ENCODE measurements at places on chromosomes 2 and 18.

GRCh38 chr2:197011801-197012641 is 85.5 kb upstream of the PGAP1 start:
- DNase-seq: peak; percentile 43

DNA sequence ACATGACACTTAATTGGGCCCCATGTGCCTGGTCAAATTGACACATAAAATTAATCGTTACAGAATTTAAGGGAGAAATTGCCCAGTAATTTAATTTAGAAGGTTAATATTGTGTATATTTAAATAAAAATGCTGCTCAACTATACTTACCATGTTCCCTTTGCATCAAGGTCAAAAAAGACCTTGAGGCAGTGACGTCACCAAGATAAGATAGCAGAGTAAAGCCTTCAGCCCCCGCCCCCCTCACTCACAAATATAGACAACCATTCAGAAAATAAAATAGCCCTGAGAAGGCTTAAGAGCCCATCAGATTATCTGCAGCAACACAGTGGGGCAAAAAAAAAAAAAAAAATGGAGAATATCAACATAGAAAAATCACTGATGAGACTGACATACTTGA is 785.7 kb downstream of the CCDC85A start:
- DNase-seq: no peak

DNA sequence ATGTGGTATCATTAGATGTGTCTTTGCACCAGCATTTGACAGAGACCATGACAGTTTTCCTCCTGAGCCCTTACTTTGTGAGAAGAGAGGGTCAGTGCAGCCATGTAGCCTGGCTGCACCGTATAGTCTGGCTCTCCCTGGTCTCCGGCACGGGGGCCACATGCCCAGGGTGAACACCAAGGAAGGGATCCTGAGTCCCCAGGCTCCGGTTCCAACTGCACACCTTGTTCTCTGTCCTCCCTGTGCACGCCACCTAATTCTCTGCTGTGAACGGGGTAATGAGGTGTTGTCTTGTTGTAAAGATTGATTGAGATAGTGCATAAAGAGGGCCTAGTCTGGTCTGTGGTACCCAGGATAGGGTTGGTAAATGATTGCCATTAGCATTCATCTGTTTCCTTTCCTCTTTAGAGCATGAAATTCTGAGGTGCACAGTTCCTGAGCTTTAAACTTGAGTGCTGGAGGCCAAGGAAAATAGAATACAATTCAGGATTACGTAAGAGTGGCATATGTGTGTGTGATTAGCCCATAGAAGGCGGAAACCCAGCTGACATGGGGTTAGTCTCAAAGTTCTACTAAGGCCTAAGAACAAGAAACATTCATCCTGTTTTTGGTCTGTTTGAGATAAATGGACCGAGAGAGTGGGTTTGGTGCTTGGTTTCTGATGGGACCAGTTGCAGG is 55.5 kb downstream of the NCK2 start:
- no peak for DNase-seq

- DNase-seq: no peak
Observed at GRCh38 chr2:172712251-172712650, 23.4 kb upstream of the RAPGEF4 start.

- DNase-seq: no peak
Observed at GRCh38 chr18:49618742-49619681, 57.2 kb downstream of the LIPG start.

DNA sequence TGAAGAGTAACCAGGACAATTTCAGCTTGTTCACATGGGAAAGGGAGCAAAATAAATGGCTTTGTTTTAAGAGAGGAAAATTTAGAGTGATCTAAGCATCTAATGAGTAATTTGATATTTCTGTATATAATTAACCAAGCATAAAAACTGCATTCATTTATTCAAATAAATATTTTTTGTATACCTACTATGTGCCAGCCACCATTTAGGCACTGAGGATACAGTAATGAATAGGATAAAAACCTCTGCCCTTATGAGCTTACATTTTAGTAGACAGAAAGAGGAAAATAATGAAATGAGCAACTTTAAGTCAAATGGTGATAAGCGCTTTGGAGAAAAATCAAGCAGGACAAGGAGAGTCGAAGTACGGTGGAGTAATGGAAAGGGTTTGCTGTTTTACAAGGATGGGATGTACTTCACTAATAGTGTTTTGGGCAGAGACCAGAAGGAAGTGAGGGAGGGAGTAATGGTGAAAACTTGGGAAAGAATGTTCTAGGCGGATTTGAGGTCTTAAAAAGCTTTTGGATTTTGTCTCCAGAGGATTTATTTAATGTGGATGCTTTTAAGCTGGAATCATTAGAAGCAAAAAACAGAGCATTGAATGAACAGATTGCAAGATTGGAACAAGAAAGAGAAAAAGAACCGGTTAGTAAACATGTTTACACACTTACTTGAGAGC is 17.4 kb downstream of the NDC80 start:
- DNase-seq: no peak

DNA sequence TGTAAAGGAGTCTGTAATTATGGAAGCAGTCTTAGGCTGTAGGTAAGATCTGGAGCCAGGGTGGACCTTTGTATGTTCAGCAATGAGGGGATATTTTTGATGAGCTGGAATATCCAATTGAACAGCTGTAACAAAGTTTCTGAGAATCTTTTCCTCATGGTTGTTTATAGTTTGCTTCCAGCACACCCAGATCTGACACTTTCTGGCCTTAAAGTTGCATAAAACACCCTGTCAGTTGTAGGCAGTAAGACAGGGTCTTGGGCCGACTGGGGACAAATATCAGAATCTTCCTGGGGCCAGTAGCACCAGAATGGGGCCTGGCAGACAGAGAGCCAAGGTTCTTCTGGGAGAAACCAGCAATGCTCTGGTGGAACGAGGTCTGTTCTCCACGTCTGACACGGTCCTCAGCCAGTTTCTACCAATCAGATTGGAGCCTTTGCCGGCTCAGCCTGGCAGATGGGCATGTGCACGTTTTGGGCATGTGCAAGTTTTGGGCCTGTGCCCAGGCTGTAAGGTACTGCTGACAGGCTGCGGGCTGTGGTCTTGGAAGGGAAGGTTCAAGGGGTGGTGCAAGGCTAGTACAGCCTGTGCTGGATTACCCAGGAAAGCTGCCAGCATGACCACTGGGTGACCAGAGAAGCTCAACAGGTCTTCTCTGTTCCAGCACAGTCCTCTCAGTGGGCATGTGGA is 89.8 kb downstream of the PRKCE start:
- DNase-seq: peak; percentile 6

- no peak for DNase-seq
Observed at GRCh38 chr2:119943058-119943457, 69.8 kb upstream of the EPB41L5 start.

- no peak for DNase-seq
Observed at GRCh38 chr2:235049069-235049468, 97.3 kb downstream of the SH3BP4 start.

- no peak for DNase-seq
Observed at GRCh38 chr2:10173258-10174005, 50.9 kb downstream of the RRM2 start.

DNA sequence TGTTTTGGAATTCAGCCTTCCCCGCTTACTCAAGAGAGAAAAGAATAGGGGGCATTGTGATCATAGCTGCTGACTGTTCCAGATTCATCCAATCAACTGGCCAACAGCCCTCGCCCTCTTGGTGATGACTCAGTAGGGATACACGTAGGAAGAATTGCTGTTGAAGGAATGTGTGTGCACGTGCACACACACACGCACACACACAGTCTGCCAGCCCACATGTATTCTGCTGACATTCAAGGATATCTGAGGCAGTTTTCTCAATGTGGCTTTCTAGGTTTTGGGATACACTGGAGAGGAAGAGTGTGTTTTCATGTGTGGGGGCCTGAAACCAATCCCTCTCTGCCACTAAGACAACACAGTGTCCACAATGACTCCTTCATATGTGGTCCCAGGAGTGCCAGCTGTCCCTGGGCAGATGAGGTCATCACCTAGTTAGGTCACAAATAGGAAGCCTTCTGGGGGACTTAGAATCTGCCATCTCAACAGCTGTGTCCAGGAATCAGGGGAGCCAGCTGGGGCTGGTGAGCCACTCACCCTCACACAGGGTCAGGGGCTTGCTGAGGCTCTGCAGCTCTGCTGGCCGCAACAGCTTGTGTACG is 352.6 kb downstream of the SS18 start:
- peak; percentile 49 for DNase-seq

GRCh38 chr2:237109421-237109934 is 23.8 kb downstream of the COPS8 start:
- DNase-seq: no peak

GRCh38 chr18:55149994-55150393 is 190.7 kb upstream of the CCDC68 start:
- no peak for DNase-seq

- DNase-seq: no peak
Observed at GRCh38 chr2:49045083-49045482, 109.2 kb downstream of the FSHR start.

- no peak for DNase-seq
Observed at GRCh38 chr2:208929139-208929864, 494.5 kb upstream of the MAP2 start.

All from HFFc6 (cell line).